ENCODE measurements at places on chromosomes 12 and 14.

DNA sequence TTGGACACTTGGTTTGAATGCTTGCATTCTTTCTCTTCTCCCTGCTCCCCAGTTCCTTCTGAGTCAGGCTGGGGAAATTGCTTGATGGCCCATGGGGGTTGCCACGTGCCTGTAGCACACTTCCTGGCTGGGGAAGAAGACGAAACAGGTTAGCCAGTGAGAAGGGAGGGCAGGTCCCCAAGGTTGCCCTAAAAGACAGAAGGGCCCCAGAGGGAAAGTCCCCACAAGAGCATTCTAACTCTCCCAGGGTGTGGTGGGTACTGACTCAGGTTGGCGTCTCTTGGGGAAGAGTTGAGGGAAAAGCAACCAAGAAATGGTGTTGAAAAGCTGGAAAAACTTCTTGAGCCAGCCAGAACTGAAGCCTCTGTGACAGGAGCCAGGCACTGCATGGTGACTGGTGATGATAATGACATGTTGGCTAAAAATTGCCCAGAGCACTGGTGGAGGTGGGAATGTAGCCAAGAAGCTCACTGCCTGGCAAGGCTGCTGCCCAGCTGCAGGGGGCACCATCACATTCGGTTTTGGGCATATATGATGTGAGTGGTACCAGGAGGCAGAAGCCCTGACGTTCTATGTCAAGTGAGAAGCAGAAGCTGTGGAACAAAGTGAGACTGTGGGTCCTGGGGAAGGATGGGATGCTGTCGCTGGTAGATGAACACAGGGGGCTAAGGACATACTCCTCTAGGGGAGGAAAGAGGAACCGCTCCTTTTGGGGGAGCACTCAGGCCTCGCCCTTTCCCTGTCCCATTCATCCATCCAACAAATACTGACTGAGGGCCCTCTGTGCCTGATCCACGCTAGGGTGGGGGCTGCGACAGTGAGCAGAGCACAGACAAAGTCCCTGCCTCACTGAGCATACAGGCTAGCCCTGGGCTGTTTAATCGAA is 8.1 kb upstream of the RABGGTA start:
- DNase-seq = peak; percentile 70

DNA sequence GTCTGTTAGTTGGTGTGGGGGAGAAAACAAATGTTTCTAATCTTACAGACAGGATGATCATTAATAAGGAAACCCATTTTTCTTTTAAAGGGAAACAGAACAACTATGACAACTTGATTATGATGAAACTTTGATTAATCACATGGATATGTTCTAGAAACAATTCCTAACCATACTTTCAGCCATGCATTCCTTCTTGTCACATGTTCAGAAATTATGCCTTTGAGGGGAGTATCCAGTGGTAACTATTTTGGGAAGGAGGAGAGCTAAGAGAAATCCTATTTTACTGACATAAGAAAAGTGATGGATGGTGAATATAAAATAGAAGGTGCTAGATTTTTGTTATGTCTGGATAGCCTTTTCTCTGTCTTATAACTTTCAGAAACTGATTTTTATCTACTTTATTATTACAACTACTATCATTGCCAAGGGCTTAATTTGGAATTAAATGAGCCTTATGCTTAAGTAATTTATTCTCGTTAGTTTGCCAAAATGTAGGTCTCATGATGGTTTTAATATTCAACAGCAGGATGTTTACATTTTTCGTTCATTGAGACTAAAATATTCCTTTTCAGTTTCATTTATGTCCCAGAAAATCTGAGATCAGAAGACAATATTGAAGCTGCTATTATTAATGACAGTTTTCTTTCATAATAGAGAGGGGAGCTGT is 200.1 kb downstream of the TMTC2 start:
- no peak for DNase-seq

DNA sequence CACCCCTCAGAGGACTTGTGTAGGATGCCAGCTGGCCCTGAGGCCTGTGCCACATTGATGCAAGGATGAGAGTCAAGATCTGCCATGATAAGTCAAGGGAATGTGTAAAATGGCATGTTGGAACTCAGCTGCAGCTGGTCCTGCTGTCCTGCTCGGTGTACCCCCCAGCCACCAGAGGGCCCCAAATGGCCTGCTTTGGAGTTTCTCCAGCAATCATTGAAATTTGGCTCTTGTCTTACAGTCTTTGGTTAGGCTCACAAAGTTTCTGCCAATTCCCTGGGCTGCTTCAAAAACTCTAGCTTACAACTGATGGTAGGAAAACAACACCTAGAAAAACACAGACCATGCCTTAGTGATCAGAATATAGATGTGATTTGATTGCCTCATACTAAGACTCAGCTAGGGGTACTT is 76.8 kb downstream of the HSD17B6 start:
- peak; percentile 16 for DNase-seq

GRCh38 chr12:109296431-109296830 is 12.7 kb downstream of the FOXN4 start:
- DNase-seq = no peak

DNA sequence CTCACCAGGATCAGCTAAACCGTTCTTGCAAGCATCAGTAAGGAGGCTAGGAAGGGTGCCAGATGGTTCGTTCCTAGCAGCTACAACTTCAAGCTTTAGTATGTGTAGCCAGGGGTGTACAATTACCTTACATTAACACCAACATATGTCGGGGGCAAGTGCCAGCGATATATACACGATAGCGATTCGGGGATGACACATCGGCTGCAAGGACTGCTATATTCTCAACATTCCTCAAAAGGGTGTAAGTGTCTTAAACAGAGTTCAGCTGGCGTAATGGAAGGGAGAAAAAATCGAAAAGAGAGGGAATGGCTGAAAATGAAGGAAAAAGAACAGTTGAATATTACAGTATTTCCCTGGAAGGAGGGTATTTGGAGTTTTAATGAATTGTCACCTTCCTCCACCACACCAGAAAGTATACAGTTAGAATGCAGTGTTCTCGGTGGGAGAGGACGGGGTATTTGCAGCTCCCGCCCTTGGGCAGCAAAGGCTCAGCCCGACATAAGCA is 545 bp downstream of the LIMA1 start:
- no peak for DNase-seq

- no peak for DNase-seq
These were observed 12.5 kb upstream of the CACNA2D4 start for GRCh38 chr12:1930803-1931597.

- no peak for DNase-seq
These were observed 962 bp upstream of the KERA start for GRCh38 chr12:91058786-91059185.

- DNase-seq = no peak
These were observed 249.6 kb upstream of the TBX3 start for GRCh38 chr12:114933428-114934160.

GRCh38 chr12:109875572-109876131 is 4.7 kb downstream of the GLTP start:
- no peak for DNase-seq

DNA sequence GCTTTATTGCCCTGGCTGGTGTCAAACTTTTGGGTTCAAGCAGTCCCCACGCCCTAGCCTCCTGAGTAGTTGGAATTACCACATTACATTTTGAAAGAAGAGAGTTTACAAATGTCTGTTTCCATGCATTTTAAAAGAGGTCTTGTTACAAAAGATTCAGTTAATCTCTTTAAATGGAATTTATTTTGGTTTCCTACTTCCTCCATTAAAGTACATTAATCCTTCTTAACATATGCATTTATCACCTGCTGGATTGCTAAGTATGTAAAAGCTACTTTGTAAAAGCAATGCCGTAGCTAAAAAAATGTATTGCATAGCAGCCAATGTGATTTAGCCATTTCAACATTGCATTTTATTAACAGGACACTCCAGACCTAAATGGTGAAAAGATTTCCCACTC is 80.4 kb downstream of the PDE3A start:
- no peak for DNase-seq

DNA sequence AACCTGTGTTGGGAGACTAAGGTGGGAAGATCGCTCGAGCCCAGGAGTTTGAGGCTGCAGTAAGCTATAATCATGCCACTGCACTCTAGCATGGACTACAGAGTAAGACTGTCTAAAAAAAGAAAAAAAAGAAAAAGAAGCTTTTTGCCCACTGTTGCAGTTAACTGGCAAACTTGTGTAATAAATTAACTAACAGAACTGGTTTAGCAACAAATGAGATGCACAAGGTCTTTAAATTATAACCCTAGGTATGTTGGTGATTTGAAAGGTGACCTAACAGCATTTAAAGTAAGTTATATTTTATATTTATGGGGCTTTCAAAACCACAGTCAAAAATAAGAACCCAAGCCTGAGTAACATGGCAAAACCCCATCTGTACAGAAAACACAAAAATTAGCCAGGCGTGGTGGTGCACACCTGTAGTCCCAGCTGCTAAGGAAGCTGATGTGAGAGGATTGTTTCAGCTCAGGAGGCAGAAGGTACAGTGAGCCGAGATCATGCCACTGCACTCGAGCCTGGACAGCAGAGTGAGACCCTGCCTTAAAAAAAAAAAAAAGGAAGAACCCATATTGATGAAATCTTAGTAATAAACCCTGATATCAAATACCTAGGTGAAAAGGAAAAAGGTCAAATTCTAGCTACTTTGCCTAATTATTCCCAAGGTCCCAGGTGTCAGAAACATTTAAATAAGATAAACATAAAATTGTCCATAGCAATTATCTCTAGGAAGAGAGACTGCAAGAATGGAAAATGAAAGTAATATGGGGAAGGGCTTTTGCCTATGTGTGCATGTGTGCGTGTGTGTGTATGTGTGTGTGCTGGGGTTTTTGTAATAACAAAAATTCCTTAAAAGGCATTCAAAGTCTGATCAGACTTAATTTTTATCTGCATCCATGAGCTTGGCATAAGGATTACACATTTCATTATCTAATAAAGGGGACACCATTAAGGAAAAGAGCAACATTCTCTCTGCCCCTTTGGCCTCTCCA is 15.4 kb downstream of the SYNE2 start:
- peak; percentile 68 for DNase-seq

DNA sequence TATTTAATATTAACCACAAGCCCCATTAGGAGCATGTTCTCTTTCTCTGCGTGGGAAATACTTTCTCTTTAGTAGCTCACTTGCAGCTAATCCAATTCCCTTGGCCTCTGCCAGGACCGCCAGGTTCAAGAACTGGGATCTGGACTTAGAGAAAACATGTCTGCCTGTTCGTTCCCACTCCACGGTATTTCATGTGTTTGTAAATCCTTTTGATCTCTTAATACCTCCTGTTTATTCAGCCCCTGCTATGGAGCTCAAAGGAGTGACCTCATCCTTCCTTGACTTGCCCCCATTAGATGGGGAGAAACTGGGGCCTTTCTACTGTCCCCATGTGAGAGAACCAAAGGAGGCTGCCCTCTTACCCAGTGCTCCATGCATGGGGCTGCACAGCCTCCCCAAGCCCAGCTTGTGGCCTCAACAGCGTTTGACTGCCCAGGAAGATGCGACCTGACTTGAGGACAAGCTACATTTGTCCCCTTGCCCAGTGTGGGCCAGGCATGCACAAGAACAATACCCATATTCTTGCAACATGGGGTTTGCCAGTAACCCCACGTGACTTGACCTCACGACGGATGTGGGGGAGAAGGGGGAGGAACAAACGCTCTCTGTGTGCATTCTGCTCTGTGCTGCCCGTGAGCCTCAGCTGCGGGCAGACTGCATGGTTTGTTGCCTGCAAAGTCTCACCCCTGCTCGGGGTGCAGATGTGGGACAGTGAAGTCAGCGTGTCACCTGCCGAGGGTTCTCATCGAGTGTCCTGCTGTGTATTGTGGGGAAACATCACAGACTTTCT is 30.3 kb downstream of the CD9 start:
- peak; percentile 77 for DNase-seq

DNA sequence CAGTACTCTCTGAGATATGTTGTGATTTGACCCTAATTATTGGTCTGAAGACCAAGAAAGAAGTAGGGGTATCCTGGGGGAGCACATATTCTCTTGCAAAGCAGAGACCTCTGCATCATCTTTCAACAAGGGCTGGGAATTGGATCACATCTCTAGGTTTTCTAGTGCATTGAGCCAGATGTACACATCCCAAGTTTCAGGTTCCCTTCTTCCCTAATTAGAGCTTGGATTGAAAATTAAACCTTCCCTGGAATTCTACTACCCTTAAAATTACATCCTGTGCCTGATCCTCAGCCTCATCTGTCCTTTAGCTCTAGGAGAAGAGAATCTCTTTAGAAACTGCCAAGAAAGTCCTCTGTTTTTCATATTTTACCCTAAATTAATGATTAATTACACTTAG is 839.6 kb downstream of the SLC6A15 start:
- DNase-seq = no peak

DNA sequence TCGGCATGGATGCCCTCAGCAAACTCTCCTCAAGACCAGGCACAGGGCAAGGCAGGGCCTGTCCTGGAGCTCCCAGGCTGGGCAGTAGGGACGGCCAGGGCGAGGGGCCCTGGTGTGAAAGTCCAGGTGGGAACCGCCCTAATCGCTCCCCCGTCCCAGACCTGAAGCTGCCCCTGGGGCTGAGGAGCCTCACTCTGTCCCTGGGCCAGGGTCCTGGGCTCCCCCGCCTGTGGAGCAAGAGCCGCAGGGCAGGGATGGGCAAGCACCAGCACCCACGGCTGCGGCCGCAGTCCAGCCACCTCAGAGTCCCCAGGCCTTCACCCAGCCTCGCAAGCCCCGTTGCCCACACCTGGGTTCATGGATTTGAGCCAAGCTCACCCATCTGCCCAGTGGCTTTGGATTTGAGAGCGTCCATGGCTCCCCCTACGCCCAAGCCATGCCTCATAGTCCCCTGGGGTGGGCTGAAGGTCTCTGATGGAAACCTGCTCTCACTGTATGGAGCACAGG is 102.4 kb upstream of the C14orf180 start:
- no peak for DNase-seq

- DNase-seq = no peak
These were observed 255.8 kb upstream of the AVPR1A start for GRCh38 chr12:63406781-63407180.

- DNase-seq = no peak
These were observed 45.3 kb upstream of the MBIP start for GRCh38 chr14:36365766-36366165.

GRCh38 chr14:61662437-61663311 is 32.6 kb upstream of the HIF1A start:
- peak; percentile 82 for DNase-seq

DNA sequence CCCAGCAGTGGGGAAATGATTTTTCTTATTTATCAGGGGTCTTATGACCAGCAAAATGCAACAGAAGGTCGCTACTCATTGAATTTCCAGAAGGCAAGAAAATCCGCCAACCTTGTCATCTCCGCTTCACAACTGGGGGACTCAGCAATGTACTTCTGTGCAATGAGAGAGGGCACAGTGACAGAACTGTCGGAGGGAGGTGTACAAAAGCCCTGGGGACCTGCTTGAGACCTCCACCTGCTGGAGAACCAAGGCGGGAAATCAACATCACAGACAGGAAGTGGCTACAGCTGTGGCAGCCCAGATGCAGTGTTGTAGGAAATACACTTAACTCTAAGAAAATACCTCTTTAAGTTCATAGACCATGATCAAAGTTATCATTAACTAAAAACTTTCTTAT is 250.9 kb upstream of the OR4E1 start:
- peak; percentile 74 for DNase-seq

- DNase-seq = peak; percentile 52
These were observed 2.5 kb downstream of the FUT8 start for GRCh38 chr14:65414961-65415589.

DNA sequence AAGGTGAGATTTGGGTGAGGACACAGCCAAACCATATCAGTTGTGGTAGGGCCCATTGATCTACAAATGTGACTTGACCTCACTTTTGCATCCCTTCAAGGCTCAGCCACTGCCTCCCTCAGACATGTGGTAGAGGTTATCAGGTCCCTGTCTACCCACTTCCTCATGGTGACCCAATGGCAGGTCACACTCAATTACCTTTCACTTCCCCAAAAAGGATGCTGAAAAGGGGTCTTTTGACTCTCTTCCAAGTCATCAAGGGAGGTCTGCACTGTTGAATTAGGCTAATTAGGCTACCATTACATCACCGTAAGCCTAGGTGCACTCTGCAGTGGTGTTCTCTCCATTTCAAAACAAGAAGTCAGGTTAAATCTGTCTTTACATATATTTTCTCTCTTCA is 22.6 kb upstream of the DRAM1 start:
- DNase-seq = no peak

Measured in CD4-positive, alpha-beta T cell treated with Interleukin-10 for 1 hour (primary cell).